ENCODE measurements at places on chromosomes 6 and 20.

DNA sequence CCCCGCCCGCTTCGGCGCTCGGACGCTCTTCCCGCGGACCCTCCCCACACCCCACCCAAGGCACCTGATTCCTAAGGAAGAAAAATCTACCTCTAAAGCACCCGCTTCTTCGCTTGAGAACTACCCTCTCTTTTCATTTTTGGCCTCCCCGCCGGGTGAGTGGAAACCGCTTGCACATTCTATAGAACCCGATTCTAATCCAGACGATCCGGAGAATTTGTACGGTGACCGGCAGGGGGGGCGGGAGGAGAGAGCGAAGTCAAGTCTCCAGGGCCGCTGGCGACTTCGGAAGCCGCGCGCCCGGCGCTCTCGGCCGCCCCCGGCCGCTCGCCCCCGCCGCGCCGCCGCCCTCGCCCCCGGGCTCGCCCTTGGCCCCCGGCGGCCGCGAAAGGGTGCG, at the start of gene RBM24:
TSS of gene RBM24 (plus strand) at position 262 of the 397 bp plus-strand sequence. CDS start 221 bp downstream, outside the sequence.
- H3K4me3 ChIP-seq: peak within 1 kb of the TSS; percentile 73
- no peaks in the 10 kb centered on the region for H3K4me1 ChIP-seq
- DNase-seq: peak; percentile 89
- H3K27ac ChIP-seq: no peak within 1 kb of the TSS
- H3K27me3 ChIP-seq: peaks cover 5% of the 10 kb centered on the region

DNA sequence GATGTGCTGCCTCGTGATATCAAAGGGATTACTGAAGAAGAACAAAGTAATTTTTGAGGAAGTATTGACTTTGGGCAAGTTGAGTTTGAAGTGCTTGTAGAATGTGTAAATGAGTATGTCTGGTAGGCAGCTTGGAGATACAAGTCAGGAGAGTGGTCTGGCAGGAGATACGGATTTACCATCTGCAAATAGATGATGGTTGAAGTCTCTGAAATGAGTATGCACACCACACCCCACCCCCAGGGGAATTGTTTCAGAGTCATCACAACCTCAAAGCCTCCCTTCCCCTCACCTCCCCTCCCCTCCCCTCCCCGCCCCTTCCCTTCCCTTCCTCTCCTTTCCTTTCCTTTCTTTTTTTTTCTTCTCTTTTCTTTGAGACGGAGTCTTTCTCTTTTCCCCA, 16.4 kb upstream of the MCUR1 start:
- no peaks in the 10 kb centered on the region for H3K4me1 ChIP-seq
- no peaks in the 10 kb centered on the region for H3K27me3 ChIP-seq
- DNase-seq: no peak
- no peak overlapping the region for H3K27ac ChIP-seq

GRCh38 chr6:80969439-80969838, 783.0 kb downstream of the TENT5A start:
- no peaks in the 10 kb centered on the region for H3K27me3 ChIP-seq
- H3K4me1 ChIP-seq: no peaks in the 10 kb centered on the region
- H3K4me3 ChIP-seq: no peak overlapping the region
- no peak overlapping the region for H3K27ac ChIP-seq
- DNase-seq: no peak

DNA sequence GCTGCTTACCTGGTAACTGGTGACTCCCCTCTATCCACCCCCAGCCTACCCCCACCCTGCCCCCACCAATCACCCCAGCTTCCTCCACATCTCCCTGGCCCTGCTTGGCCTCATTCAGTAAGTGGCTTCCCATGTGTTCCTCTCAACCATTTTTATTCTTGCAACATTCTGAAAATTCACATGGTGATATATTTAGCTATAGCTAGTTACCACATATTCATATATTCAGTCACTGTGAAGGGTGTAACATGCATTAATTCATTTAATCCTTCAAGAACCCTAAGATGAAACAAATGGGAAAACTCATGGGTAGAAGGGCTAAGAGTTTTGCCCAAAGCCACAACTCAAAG, 95.4 kb upstream of the CEP85L start:
- no peaks in the 10 kb centered on the region for H3K27me3 ChIP-seq
- no peaks in the 10 kb centered on the region for H3K4me1 ChIP-seq
- DNase-seq: no peak
- no peak overlapping the region for H3K27ac ChIP-seq
- H3K4me3 ChIP-seq: no peak overlapping the region

- H3K36me3 ChIP-seq: no peaks in the 10 kb centered on the region
- H3K27ac ChIP-seq: no peak overlapping the region
- no peaks in the 10 kb centered on the region for H3K4me1 ChIP-seq
- H3K4me3 ChIP-seq: no peak overlapping the region
- no peaks in the 10 kb centered on the region for H3K27me3 ChIP-seq
Observed at GRCh38 chr20:20241976-20242375, 125.9 kb upstream of the INSM1 start.

GRCh38 chr6:45132059-45132458, 196.1 kb upstream of the RUNX2 start:
- H3K27me3 ChIP-seq: no peaks in the 10 kb centered on the region
- no peak for DNase-seq
- no peak overlapping the region for H3K27ac ChIP-seq
- H3K4me3 ChIP-seq: no peak overlapping the region

DNA sequence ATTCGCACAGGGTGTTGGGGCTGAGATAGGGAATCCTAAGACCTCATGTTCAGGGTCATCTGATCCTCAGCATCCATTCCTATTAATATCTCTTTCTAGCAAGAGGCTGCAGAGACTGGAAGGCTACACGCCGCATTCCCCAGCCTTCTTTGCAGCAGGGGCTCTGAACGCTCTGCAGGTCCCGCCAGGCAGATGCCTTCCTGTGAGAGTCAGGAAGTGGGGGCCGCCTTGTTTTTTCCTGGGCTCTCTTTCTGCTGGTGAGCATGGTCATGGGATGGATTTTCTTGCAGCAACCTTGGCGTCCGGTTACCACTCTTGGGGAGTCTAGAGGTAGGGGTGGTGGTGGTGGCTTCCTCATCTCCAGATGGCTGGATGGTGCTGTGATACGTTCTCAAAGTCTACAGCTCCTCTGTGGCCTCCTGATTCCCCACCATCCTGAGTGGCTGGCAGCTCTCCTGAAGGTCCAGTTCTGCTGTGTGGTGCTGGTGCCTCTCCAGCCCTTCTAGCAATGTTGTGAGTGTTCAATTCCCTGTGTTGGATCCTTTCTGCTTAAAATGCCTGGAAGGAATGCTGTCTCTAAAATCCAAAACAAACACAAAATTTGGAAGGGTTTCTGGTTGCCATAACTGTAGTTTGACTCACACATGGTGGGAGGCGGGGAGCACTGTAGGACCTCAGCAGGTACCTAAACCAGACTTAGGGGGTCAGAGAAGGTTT, 111.9 kb downstream of the CEBPB start:
- no peak overlapping the region for H3K4me3 ChIP-seq
- no peaks in the 10 kb centered on the region for H3K27me3 ChIP-seq
- H3K4me1 ChIP-seq: no peaks in the 10 kb centered on the region
- H3K27ac ChIP-seq: no peak overlapping the region
- no peaks in the 10 kb centered on the region for H3K36me3 ChIP-seq

GRCh38 chr6:69416776-69417175, 380.0 kb downstream of the LMBRD1 start:
- H3K4me1 ChIP-seq: no peaks in the 10 kb centered on the region
- H3K36me3 ChIP-seq: no peaks in the 10 kb centered on the region
- no peak for DNase-seq
- no peak overlapping the region for H3K27ac ChIP-seq
- no peaks in the 10 kb centered on the region for H3K27me3 ChIP-seq

DNA sequence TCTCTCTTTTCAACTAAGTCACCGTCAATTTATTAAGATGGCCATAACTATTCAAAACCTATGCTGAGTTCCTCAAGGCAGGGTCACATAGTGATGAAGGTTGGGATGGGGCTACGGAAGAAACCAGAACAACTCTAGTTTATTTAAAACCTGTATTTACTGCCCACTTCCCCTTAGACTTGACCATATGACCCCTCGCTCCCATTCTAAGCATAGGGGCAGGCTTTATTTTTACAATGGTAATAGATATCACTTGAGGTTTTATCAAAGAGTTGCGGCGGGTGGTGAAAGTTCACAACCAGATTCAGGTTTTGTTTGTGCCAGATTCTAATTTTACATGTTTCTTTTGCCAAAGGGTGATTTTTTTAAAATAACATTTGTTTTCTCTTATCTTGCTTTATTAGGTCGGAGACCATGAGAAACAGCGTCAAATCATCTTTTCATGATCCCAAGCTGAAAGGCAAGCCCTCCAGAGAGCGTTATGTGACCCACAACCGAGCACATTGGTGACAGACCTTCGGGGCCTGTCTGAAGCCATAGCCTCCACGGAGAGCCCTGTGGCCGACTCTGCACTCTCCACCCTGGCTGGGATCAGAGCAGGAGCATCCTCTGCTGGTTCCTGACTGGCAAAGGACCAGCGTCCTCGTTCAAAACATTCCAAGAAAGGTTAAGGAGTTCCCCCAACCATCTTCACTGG, 5.5 kb downstream of the EDN1 start:
- H3K36me3 ChIP-seq: no peaks in the 10 kb centered on the region
- H3K4me1 ChIP-seq: peaks cover 2% of the 10 kb centered on the region
- H3K27ac ChIP-seq: no peak overlapping the region

DNA sequence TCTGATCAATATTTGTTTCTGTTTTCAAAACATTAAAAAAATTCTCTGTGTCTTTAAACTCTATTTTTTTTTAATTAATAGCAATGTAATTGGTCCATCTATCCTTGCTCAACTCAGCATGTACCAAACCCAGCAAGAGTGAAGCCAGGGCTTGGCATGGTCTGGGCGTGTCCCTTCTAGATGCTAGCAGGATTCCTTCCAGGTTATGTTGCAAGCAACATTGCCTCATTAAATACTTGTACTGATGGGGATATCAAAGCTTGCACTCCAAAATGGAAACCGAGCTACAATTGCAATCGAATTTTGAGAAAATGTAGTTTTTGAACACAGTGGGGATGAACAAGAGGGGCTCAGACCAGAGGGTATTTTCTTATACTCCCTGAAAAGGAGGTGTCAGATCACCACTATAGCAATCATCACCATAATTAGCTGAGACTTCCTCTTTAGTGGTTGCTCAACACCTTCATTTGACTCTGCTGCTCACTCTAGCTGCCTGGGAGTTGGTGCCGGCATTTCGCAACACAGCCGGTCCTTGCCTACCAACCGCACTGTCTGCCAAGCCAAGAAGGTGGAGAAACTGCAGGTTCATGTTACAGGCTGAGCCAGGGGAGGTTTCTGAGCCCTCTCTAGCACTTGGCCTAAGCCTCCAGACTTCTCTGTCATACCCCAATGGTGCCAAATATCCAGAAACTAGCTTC, 67.8 kb upstream of the RALGAPA2 start:
- H3K27me3 ChIP-seq: no peaks in the 10 kb centered on the region
- H3K4me1 ChIP-seq: peaks cover 2% of the 10 kb centered on the region
- peak; percentile 71 for DNase-seq
- no peak overlapping the region for H3K27ac ChIP-seq
- H3K36me3 ChIP-seq: no peaks in the 10 kb centered on the region

- H3K4me3 ChIP-seq: no peak overlapping the region
- no peaks in the 10 kb centered on the region for H3K27me3 ChIP-seq
- no peaks in the 10 kb centered on the region for H3K36me3 ChIP-seq
- H3K27ac ChIP-seq: no peak overlapping the region
- H3K4me1 ChIP-seq: no peaks in the 10 kb centered on the region
- no peak for DNase-seq
Observed at GRCh38 chr6:145899915-145900569, 64.1 kb downstream of the SHPRH start.

- no peak for DNase-seq
- H3K4me1 ChIP-seq: no peaks in the 10 kb centered on the region
- no peaks in the 10 kb centered on the region for H3K27me3 ChIP-seq
- no peak overlapping the region for H3K4me3 ChIP-seq
- no peaks in the 10 kb centered on the region for H3K36me3 ChIP-seq
Observed at GRCh38 chr20:29299811-29300578, 1957.5 kb upstream of the DEFB115 start.

GRCh38 chr6:88539295-88539764, 373.2 kb upstream of the CNR1 start:
- no peaks in the 10 kb centered on the region for H3K4me1 ChIP-seq
- no peaks in the 10 kb centered on the region for H3K27me3 ChIP-seq
- H3K27ac ChIP-seq: no peak overlapping the region

GRCh38 chr6:135346747-135347146, 150.8 kb downstream of the AHI1 start:
- H3K27ac ChIP-seq: no peak overlapping the region
- no peaks in the 10 kb centered on the region for H3K27me3 ChIP-seq
- H3K4me3 ChIP-seq: no peak overlapping the region
- no peaks in the 10 kb centered on the region for H3K4me1 ChIP-seq
- DNase-seq: no peak

DNA sequence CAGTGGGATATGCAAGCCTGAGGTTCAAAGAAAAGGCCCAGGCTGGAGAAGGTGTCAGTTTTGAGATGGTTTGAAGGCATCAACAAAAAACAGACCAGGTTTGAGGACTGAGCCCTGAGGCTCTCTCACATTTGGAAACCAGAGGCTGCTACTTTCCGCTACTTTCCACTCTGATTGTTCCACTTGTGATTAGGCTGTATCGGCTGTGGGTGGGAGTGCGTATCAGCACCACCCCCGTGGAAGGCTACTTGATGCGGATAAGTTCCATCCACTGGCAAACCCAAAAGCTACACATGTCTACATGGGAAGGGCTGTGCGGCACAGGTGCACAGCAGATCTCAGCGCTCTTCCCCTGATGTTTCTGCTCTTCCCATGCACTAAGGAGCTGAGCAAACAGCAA, 198.7 kb downstream of the GMPR start:
- no peak overlapping the region for H3K27ac ChIP-seq
- H3K36me3 ChIP-seq: no peaks in the 10 kb centered on the region
- no peak overlapping the region for H3K4me3 ChIP-seq
- no peaks in the 10 kb centered on the region for H3K4me1 ChIP-seq

GRCh38 chr6:122722746-122723145, 56.8 kb upstream of the FABP7 start:
- peaks cover 3% of the 10 kb centered on the region for H3K4me1 ChIP-seq
- no peaks in the 10 kb centered on the region for H3K36me3 ChIP-seq
- H3K27me3 ChIP-seq: no peaks in the 10 kb centered on the region
- no peak overlapping the region for H3K27ac ChIP-seq

DNA sequence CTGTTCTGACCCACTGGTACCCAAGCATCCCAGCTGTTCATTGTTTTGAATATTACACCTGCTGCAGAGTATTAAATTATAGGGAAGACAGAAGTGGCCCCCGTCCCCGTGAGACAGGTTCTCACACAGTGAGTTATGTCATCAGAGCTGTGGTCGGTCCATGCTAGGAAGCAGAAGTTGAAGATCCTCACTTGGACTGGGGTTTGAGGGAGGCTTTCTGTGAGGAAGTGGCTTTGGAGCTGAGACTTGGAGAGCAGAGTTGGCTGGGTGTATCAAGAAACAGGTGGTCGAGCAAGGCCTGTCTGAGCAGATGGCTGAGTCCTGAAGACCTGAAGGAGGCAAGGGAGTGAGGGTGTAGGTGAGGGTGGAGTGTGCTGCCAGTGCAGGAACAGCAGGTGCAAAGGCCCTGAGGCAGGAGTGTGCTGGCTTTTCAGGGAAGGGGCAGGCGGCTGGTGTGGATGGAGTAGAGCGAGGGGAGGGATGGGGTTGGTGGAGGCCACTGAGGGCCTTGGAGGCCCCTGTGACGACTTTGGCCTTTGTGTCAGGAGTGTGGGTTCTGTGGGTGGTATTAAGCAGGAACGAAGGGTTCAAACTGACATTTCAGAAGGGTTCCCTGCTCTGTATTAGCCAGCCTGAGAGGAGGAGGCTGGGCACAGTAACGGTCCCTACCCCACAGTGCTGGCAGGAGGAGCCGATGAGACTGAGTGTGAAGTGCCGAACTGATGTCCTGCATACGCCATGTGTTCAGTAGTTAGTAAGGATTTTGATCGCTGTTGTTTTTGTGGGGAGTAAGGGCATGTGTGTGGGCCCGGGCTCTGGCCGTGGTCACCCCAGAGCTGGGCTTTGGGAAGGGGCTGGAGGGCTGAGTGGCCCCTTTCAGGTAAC, 11.8 kb downstream of the SRC start:
- H3K27me3 ChIP-seq: no peaks in the 10 kb centered on the region
- H3K4me1 ChIP-seq: no peaks in the 10 kb centered on the region
- no peak for DNase-seq
- H3K4me3 ChIP-seq: no peak overlapping the region
